CD4-positive, alpha-beta T cell (primary cell): ENCODE measurements at places on chromosomes 6 and 20.
A peak's percentile ranks its signal among the peaks of the same experiment; 100 is the strongest.

DNA sequence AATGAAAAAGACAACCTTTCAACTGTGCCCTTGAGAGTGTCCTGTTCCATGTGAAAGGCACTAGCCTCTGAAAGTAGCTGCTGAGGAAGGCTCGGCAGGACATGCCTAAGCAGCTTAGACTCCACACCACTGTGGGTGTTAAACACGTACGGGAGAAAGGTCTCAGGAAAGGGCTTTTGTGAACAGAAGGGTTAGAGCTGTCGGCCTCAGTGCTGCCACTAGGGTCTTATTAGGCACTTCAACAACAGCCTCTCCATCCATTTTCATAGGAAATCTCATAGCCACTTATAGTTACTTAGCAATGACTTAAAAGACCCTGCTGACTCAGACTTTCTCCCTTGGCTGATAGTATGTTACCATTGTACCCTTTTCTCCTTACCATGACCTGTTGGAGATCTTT is 662.8 kb downstream of the TBC1D32 start:
- DNase-seq, result no peak
- H3K27me3 ChIP-seq, result no peaks in the 10 kb centered on the region
- H3K4me1 ChIP-seq, result no peaks in the 10 kb centered on the region
- H3K36me3 ChIP-seq, result no peaks in the 10 kb centered on the region
- no peak overlapping the region for H3K4me3 ChIP-seq

DNA sequence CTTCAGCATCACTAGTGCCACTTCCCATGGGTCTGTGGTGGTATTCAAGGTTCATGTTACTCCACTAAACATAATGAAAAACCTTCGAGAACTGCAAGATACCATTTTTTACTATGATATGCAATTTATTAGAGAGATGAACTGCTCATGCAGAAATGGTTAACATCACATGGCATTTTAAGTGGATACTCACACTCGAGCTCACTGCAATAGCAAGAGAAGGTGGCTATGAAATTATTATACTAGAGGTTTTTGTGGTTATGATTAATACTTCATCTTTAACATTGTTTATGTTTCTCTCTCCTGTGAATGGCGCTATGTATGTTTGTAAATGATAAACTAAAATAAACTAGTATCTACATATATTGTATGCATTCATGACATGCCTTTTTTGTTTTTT is 35.1 kb downstream of the SCAF8 start:
- H3K4me3 ChIP-seq, result no peak overlapping the region
- H3K4me1 ChIP-seq, result peaks cover 28% of the 10 kb centered on the region
- DNase-seq, result no peak
- no peaks in the 10 kb centered on the region for H3K27me3 ChIP-seq
- H3K27ac ChIP-seq, result no peak overlapping the region

GRCh38 chr6:109939654-109940053 is 38.5 kb upstream of the GPR6 start:
- no peaks in the 10 kb centered on the region for H3K4me1 ChIP-seq
- no peak for DNase-seq
- H3K27me3 ChIP-seq, result no peaks in the 10 kb centered on the region
- no peaks in the 10 kb centered on the region for H3K36me3 ChIP-seq

GRCh38 chr20:3248167-3248992 is 9.4 kb upstream of the SLC4A11 start:
- no peak overlapping the region for H3K27ac ChIP-seq
- peaks cover 1% of the 10 kb centered on the region for H3K36me3 ChIP-seq
- H3K27me3 ChIP-seq, result peaks cover 32% of the 10 kb centered on the region
- peak overlapping the region; percentile 19 for H3K4me3 ChIP-seq
- H3K4me1 ChIP-seq, result peaks cover 13% of the 10 kb centered on the region
- DNase-seq, result no peak

- no peak for DNase-seq
- H3K36me3 ChIP-seq, result no peaks in the 10 kb centered on the region
- H3K27me3 ChIP-seq, result no peaks in the 10 kb centered on the region
- no peak overlapping the region for H3K27ac ChIP-seq
These were observed 277.9 kb upstream of the BMP2 start for GRCh38 chr20:6489361-6490171.
